ENCODE measurements at places on chromosomes 7 and 10.
A peak's percentile ranks its signal among the peaks of the same experiment; 100 is the strongest.

GRCh38 chr10:96765406-96766240, 45.3 kb upstream of the PIK3AP1 start:
- peak; percentile 14 for DNase-seq

DNA sequence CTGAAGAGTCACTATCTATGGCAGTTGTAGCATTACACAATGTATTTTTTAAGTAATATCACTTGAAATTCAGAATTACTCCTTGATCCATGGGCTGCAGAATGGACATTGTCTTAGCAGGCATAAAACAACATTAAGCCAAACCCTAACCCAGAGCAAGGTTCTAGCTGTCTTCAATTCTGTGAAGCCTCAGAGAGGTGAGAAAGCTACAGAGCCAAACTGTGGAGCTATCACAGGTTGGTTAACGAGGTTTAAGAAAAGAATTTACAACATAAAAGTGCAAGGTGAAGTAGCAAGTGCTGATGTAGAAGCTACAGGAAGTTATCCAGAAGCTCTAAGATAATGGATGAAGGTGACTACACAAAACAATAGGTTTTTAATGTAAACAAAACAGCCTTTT, 582.7 kb upstream of the POT1 start:
- DNase-seq, result no peak

- DNase-seq, result no peak
Measured at GRCh38 chr7:741850-742249, 14.8 kb upstream of the PRKAR1B start.

DNA sequence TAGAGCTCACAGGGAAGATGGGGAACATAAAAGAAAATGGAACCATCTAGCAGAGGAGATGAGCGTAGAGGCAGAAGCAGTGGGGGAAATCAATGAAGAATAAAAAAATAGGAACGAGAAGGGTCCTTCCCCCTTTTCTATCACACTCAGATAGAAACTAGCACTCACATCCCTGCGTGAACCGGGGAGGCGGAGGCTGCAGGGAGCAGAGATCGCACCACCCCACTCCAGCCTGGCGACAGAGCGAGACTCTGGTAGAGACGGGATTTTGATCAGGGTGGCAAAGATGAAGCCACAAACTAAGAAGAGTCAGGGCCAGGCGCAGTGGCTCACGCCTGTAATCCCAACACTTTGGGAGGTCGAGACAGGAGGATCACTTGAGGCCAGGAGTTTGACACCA, 64.7 kb upstream of the ECHDC3 start:
- no peak for DNase-seq

DNA sequence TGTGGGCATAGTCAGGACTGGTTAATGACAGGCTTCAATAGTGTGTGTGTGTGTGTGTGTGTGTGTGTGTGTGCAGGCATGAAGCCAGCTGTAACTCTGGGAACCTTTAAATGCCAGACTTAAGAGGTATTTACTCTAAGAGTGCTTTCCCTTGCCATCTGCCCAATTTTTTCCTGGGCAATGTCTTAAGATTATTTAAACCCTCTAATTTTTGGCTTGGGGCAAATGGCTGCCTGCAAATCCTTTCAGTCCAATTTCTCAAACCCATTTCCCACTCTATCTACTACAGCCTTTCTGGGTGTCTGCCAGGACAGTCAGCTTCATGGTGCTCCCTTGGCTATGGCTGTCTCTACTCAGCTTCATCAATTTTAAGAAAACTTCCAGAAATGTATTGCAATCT, 62.6 kb upstream of the C1GALT1 start:
- DNase-seq, result peak; percentile 30

- DNase-seq, result no peak
Measured at GRCh38 chr7:90727412-90727811, 131.3 kb downstream of the CDK14 start.

DNA sequence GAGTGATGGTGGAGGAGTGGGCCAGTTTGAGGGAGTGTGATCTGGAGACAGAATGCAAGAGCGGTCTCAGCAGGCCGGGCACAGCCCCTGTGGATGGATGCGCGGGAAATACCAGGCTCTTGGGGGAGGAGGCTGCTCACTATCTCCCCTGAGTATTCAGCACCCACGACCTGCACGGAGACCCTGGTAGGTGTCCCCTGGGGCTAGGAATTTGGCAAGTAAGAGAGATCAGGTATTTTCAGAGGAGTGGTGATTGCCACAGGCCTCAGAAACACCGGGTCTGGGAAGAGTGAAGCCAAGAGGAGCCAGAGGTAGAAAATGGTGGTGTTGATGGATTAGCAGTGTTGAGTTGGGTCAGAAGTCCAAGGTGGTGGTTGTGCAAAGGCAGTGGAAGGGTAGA, 426.3 kb downstream of the PAXIP1 start:
- DNase-seq, result no peak

GRCh38 chr7:41738806-41739205, 35.9 kb upstream of the INHBA start:
- DNase-seq, result no peak

DNA sequence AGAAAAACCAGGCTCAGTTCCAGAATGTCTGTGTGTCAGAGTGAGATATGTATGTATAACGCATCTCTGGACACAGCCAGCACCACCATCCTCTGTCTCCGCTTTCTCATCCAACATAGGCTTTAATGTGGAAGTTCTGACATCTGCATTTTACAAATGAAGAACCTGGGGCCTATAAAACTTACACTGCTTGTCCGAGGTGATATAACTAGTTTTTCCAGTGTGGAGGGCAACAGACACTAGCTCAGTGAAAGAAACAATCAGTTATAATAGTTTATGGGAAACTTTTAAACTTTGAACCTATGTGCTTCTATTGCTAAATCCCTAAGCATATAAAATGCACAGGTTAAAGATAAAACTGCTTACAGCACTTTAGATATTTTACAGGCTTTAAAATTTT, 208.7 kb downstream of the CRPPA start:
- DNase-seq, result no peak

DNA sequence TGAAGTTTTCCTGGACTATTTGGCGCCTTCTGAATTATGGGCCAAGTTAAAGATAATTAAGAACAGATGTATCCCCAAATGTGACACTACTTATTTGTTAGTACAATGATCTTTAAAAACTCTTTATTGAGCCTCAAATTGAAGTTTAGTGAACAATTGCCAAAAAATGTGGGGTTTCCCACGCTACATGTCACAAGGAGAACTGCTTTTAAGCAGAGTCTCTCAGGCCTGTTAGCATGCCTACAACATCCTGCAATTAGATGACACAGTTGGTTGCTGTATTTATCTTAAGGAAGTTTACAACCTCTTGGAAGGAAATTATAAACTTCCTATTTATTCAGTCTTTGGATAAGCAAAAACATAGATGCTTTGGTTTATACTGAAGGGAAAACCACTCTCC, 733.0 kb downstream of the TNS3 start:
- DNase-seq, result no peak

DNA sequence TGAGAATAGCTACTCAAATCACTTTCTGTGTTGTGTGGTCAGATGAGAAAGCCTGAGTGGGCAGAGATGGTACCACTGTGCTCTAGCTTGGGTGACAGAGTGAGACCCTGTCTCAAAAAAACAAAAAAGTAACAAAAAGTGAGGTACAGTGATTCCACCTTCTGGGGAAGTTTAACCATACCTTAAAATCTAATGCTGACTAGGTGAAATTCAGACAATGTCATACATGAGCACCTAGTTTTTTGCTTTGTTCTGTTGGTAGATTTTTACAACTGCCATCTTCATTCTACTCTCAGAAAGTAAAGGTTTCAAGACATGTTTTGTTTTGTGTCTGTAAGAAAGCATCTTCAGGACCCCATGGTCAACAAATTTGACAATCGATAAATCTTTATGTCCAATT, 144.2 kb downstream of the ARHGAP21 start:
- no peak for DNase-seq

GRCh38 chr7:70093205-70093904, 495.1 kb downstream of the AUTS2 start:
- DNase-seq, result peak; percentile 83

DNA sequence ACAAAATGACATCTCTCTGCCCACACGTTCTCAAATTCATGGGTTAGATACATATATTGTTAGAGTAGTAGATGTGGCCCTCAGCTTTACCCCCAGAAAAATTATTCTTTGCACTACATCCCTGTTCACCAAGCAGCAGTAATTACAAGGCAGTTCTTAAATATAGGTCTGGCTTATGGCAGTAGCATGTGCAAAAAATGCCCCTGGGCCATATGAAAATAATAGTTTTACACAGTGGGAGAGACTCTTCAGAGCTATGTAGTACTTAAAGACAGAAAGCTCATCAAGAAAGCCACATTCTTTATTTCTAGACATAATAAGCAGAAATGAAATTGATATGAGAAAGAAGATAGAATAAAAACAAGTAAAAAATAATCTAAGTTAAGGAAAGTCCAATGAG, 196.3 kb upstream of the FOXP2 start:
- no peak for DNase-seq

DNA sequence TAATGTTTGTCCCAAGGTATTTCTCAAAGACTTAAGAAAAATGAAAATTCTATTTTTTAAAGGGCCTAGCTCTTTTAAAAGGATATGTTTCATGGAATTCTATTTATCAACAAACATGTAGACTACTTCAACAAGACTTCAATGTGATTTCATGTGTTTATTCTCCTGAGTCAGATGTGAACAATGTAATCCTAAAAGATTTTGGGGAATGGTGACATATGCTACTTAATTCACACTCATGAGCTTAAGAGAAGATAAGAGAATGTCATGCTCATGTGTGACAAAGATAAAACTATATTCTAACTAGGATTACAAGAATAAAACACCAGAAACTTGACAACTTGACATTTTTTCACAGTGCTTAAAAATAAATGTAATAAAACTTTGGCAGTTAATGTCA, 127.5 kb downstream of the TES start:
- DNase-seq, result no peak

- DNase-seq, result no peak
Measured at GRCh38 chr7:77327932-77328628, 88.1 kb downstream of the GSAP start.

DNA sequence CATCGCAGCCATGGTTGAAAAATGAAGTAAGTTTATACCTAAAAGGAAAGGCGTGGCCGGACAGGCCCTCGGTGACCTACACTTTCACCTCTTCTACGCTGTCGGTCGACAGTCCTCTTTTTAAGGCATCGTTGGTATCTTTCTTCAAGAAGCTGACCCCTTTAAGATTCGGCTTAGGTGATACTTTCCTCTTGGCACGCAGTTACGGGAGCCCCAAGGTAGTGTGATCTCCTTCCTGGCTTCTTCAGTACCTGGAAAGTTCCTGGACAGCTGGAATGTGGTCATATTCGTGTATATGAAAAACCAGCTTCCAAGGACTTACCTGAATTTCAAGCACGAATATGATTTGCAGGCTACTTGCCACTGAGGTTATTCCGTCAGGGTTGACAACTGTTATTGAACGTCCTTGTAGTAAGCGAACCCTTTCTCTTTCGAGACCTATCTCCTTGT, 885 bp upstream of the SYPL1 start:
- DNase-seq, result no peak

DNA sequence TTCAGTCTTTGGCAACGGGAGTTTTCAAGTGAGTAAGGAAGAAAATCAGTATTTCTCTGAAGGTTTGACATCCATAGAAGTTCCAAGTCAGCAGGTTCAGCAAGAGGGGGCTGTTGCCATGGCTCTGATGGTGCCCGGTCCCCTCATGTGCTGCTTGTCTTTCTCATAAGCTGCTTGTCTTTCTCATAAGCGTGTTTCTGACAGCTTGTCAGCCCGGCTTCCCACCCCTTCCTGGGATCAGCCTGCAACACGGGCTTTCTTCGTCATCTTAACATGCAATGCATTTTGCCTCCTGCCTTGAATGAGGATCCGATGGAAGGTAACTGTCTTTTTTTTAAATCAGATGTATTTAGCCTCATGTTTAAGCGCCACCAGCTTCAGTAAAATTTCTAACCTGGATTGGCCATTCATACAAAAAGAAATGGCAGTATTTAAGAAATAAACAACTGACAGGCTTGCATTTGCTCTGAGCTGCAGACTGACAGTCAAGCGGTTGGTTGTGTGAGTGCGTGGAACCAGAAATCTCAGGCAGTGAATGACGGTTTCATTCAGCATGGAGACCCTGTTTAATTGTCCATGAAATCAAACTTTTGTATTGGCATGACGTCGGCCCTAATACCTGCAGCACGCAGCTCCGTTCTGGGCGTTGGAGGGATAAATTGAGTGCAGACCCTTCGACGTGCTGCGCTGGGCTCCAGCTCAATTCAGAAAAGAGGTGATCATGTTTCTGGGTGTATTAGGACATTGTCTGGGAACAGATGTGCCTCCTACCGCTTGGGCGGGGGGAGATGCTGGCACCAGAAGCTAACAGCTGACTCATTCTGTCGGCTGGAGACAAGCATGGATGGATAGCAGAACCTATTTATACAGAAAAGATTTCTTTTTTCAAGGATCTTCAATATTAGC, 454.7 kb upstream of the FOXK1 start:
- peak; percentile 49 for DNase-seq

DNA sequence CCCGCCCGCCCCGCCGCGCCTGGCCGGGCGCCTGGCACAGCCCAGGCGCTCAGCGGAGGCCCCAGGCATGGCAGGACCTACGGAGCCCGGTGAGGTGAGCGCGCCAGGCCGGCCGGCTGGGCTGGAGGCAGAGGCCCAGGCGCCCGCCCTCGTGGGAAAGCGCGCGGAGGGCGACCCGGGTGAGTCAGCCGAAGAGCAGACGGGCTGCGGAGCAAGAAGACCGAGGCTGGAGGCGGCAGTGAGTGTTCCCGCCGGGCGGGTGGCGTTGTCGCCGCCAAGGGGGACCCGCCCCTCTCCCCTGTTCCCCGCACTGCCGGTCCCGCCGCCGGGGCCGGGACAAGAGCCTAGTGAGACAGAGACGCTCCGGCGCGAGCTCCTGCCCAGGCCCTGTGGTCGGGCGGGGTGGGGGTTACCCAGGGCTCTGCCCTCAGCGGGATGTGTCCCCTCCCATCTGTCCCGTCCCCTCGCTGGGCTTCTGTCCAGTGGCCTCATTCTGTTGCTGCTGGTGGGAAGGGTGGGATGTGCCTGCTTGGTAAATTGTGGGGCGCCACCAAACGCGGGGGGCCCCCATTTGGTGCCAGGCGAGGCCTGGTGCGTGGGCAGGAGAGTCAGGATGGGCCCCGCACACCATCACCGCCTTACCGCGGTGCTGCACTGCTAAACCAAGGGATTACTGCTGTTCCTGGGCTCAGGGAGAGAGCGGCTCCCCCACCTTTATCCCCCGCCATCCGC, 17.0 kb upstream of the NODAL start:
- DNase-seq, result no peak

Measured in NCI-H1092 treated with DMSO at 0.1 percent for 48 hours (cell line).